ENCODE measurements at places on chromosomes 2 and 18. TPM values are rescaled to one million over a fixed set of nuclear protein-coding genes. Genes with fewer than 3 reads are reported as not detected.

GRCh38 chr2:117832905-117833613 is 18.6 kb downstream of the DDX18 start:
- DNase-seq = no peak

DNA sequence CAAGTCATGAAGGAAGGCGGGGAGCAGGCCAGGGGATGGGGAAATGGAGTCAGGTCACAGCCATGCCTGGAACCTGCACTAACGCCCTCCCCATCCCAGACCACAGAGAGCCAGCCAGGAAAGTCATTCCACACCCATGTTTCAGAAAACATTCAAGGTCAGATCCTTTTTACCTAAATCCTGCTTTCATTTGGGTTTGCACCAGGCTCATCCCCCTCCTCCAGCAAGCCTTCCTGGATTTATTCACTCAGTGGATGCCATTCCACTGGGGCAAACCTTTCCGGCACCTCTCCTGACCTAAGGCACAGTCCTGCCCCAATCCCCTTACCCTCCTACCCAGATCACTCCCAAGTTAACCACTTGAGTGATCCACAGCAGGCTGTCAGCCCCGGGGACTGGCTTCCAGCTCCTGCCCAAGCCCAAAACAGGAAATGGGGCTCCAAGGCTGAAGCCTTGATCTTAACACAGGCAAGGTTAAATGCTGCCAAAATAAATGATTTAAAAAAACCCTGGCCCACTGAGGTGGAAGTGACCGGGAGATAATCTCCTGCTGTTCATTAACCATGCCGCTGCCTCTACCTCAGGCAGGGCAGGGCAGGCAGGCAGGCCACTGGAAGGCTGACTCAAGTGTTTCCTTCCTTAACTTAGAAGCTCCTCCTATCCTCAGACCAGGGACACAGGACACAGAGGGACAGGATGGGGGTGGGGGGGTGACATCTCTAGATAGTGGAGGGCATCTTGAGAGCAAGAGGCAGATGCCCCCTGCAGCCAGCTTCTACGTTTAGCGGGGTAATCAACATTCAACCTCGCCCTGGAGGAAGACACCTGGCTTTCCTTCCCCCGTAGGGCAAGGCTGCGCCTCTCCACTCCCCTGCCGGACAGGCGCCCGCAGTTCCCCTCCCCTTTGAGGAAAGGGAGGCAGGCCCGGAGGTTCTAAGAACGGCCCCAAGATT is 1.4 kb downstream of the RAB11FIP5 start:
- DNase-seq = no peak

DNA sequence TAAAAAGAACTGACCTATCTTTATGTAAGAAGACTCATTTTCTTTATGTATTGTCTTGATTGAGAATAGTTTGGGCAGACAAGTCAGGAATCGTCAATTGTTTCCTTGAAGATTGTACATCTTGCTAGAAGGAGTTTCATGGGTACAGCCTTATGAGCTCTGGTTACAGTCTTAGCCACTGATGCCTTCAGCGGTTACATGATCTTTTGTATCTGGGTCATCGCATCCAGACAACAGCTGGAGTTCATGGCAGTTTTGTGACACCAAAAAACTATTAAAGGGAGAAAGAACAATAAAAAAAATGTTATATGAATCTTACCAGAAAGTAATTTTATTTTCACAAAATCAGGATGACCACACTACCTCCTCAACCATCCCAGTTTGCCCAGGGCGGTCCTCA is 520.5 kb upstream of the CDH7 start:
- DNase-seq = no peak

EMILIN2 gene
- 6.1 TPM for polyA plus RNA-seq

DNA sequence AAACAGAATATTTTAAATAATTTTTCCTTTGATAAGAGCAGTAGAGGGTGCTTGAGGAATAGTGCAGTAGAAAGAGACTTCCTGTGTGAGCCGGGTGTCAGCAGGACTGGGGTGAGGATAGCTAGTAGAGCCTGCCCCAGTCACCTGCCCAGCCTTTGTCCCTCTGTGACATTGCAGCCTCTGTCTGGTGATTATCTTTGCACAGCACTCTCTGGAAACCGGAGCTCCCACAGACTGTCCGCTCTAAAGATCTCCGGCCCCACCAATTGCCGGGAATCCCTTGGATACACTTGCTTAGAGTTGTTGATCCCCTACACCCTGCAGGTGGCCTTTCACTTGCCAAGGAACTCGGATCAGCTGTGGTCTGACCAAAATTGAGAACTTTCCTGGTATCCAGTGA is 1081.3 kb upstream of the TMEFF2 start:
- no peak for DNase-seq

DNA sequence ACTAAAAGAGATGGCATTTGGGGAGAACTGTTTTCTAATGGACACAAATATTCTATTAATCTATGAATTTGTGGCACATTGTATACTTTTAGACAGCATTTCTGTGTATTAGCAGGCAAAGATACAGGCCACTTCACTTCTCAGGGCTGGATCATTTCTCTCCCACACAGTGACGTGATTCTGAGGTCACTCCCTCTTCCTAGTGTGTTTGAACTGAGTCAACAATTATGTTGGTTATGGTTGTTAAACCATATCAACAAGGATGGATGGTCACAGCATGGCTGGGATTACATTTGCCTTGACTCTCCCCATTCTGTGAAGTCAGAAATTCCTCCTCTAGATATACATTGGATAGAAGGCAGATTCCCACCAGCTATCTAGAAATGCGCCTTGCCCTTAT is 11.6 kb downstream of the NOSTRIN start:
- DNase-seq = no peak

SCN7A gene
- 0.08 TPM for polyA plus RNA-seq

DNA sequence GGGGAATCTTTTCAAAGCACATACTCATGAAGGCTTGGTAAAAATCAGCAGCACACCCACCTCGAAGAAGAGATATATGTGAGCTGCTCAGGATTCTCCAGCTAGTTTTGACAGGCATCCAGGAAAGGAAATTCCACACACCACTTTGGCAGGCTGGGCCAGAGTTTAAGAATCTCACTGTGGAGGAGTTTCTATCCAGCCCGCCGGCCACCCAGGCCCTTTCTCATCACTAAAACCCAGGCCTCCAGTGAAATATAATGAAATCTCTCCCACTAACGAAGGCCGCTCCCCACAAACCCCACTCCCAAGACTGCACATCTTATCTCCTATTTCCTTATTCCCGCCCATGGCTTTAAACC is 202.0 kb downstream of the GLI2 start:
- DNase-seq = no peak

TMEM178A gene
- 25.1 TPM for polyA plus RNA-seq

GRCh38 chr2:199469514-199470360 is 12.0 kb upstream of the SATB2 start:
- peak; percentile 41 for DNase-seq

DNA sequence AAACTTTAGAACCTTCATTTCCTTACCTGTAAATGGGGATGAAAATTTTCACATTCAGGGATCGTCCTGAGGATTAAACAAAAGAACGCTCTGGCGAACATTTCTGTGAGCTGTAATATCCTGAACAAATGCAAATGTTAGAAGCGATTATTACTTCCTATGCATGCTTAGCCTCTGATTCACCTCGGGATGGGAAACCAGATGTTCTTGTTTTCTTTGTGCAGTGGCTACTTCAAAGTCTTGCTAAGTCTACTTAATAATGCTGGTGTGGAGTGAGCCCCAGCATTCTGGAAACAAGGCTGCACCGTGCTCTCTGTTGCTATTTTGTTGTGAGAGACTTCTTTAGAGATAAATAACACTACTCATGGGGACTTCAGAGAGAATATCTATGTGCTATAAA is 119.1 kb upstream of the PELI1 start:
- DNase-seq = no peak

GRCh38 chr2:1049691-1050090 is 99.0 kb downstream of the SNTG2 start:
- no peak for DNase-seq

DNA sequence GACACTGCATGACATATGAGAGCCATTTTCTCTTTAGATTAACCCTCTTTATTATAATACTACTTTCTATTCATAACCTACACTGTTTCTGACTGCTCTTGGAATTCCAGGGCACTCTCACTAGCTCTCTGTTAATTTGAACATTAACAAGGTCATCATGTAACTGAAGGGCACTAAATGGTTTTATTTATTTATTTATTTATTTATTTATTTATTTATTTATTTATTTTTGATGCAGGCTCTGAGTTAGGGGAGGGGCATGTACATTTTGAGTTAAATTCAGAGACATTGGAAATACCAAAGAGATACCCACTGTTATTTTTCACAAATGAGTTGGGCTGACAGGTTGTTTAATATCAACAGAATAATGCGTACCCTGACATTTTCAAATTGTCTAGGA is 1038.7 kb upstream of the NRXN1 start:
- DNase-seq = no peak

DQX1 gene
- not detected for polyA plus RNA-seq

ZNF804A gene
- 1.3 TPM for polyA plus RNA-seq

DNA sequence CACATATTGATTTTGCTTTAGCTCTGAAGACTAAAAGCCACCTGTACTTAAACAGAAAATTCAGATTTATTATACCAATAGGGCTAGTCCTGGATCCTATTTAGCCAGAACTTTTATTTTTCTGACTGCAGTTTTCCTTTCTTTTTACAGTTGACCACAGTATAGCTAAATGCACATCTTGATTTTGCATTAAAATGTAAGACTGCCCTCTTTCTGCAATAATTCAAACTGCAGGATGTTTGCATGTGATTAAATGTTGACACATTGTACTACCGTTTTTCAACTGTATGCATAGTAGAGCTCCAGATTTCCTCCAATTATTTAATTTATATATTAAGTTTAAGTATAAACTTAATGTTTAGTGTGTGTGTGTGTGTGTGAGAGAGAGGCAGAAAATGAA is 1262.9 kb downstream of the SUCLG1 start:
- peak; percentile 64 for DNase-seq

DNA sequence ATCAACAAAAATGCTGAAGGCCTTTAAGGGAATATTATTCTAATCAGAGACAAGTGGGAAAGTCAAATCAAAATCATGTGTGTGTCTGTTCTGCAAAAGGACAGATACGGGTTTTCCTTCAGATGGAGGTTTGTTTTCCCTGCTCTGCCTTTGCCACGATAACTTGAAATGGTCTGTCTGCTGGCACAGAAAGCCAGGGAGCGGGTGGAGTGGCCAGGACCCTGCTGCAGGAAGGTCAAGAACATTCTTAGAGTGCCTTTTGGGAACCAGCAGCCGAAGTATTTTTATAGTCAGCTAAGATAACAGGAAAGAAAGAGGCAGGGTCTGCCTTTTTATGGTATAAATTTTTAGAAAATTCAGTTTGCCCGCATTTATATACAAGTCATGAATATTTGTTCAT is 234.2 kb downstream of the LTBP1 start:
- no peak for DNase-seq

LYG1 gene
- polyA plus RNA-seq = 0.36 TPM

PDK1 gene
- polyA plus RNA-seq = 7.3 TPM

THUMPD2 gene
- polyA plus RNA-seq = 1.7 TPM

- no peak for DNase-seq
Observed at GRCh38 chr18:55509631-55510324, 78.2 kb downstream of the TCF4 start.

GKN2 gene
- not detected for polyA plus RNA-seq

- DNase-seq = no peak
Observed at GRCh38 chr2:72026819-72027425, 120.7 kb downstream of the CYP26B1 start.

GRCh38 chr2:205994344-205994743 is 91.6 kb downstream of the INO80D start:
- DNase-seq = no peak

MC5R gene
- not detected for polyA plus RNA-seq

DNA sequence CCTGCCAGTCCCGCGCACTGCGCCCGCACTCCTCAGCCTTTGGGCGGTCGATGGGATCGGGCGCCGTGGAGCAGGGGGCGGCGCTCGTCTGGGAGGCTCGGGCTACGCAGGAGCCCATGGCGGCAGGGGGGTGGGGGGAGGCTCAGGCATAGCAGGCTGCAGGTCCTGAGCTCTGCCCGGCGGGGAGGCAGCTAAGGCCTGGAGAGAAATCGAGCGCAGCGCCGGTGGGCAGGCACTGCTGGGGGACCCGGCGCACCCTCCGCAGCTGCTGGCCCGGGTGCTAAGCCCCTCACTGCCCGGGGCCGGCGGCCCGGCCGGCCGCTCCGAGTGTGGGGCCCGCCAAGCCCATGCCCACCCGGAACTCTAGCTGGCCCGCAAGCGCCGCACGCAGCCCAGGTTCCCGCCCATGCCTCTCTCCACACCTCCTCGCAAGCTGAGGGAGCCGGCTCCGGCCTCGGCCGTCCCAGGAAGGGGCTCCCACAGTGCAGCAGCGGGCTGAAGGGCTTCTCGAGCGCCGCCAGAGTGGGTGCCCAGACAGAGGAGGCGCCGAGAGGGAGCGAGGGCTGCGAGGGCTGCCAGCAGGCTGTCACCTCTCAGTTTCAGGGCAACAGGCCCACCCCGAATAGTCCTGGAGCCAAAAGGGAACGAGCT is 74.1 kb downstream of the PSMG2 start:
- no peak for DNase-seq

INSIG2 gene
- 4.4 TPM for polyA plus RNA-seq

DNA sequence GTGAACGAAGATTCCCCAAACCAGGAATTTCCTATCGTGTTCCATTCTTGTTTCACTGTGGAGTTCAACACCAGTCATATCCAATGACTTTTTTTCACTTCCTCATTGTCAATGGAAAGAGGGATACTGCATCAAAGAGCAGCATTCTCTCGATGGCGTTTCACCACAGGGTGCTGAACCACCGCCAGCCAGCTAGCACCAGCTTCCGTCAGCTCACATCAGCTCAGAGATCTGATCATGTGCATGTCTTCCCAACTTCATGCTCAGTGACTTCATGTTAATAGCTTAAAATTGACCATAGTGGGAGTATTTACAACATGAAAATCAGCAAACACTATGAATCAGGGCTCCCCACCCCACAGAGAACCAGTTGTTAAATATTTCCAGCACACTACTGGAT is 359.9 kb downstream of the TNS1 start:
- DNase-seq = no peak

DNA sequence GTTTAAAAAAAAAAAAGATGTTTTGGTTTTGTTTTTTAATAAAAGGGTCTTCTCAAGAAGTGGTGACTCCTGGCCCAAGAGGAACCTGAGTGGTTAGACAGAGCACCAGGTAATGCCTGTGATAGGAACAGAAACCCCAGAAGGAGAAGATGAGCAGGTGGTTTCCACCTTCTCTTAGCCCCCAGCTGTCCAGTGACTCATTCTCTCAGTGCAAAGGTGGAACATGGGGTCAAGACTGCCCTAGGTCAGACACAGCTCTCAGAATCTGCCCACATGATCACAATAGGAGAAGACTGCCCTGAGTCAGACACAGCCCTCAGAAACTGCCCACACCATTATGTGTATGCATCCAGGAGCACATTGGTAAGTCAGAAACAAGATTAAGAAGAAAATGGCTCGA is 61.8 kb downstream of the TBC1D8 start:
- no peak for DNase-seq

GRCh38 chr2:174919947-174920595 is 85.1 kb downstream of the CHN1 start:
- no peak for DNase-seq
